ENCODE measurements at places on chromosomes 2 and 18.

GRCh38 chr2:84782717-84783442, 98.0 kb downstream of the TRABD2A start:
- DNase-seq: no peak

GRCh38 chr2:199679883-199680282, 171.1 kb downstream of the FTCDNL1 start:
- no peak for DNase-seq

- no peak for DNase-seq
Measured at GRCh38 chr2:15177103-15177502, 384.0 kb downstream of the NBAS start.

- no peak for DNase-seq
Measured at GRCh38 chr18:49100226-49100968, 149.6 kb upstream of the SMAD7 start.

DNA sequence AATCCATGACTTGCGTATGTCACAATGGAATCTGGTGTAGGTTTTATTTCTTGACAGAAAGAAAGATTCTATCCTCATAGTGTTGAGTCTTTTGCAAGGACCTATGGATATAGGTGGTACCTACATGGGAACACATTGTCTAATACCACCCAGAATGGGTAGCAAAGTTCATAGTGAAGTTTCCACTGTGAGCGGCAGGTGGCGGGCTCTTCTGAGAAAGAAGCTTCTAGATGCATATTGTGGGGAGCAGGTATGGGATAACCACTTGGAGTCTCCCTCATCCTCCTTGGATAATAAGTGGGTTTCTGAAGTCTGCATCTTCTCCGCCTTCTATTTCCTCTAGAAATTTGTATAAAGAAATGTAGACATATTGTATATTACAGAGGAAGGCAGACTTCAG, 44.9 kb downstream of the LINC00305 start:
- DNase-seq: no peak

DNA sequence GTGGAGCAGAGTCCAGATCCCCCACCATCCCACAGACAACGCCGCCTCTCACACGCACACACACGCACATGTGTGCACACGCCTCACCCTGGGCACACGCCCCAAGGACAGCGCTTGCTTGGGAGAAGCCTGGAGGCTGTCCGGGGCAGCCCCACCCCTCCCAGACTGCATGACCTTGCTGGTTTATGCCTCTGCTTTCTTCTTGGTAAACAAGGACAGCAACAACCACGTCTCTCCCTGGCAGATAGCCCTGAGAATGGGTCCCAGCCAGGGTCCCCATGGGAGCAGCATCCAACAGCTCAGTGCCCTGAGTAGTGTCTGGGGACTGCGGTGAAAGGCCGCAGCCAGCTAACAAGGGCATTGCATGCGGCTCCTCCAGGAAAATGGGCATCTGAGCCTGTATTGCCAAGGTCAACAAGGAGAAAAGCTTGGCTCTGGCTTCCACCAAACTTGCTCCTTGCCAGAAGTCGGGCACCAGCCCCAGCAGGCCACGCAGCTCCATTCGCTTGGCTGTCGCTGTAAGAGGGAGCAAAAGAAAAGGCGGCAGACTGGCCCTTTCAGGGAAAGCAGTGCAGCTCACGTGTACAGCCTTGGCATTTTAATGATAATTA, 234.6 kb downstream of the EIPR1 start:
- DNase-seq: no peak
